ENCODE measurements at places on chromosomes 1 and 21. TPM values are rescaled to one million over a fixed set of nuclear protein-coding genes. Genes with fewer than 3 reads are reported as not detected.

The FOXD2 gene
- total RNA-seq = not detected

GRCh38 chr1:209755926-209756614 is at the start of gene TRAF3IP3:
Gene TRAF3IP3 (plus strand): TSS chr1:209756053. CDS start chr1:209760040, 3,987 bp downstream.
- DNase-seq = no peak
- no peaks in the 10 kb centered on the region for H3K27me3 ChIP-seq
- H3K27ac ChIP-seq = no peak within 1 kb of the TSS

The IRF6 gene
- total RNA-seq = 0.31 TPM

- peaks cover 24% of the 10 kb centered on the region for H3K27me3 ChIP-seq
- no peaks in the 10 kb centered on the region for H3K4me1 ChIP-seq
- H3K27ac ChIP-seq = no peak overlapping the region
- no peak overlapping the region for H3K4me3 ChIP-seq
These were observed 377.4 kb downstream of the RRAGC start for GRCh38 chr1:38481871-38482826.

DNA sequence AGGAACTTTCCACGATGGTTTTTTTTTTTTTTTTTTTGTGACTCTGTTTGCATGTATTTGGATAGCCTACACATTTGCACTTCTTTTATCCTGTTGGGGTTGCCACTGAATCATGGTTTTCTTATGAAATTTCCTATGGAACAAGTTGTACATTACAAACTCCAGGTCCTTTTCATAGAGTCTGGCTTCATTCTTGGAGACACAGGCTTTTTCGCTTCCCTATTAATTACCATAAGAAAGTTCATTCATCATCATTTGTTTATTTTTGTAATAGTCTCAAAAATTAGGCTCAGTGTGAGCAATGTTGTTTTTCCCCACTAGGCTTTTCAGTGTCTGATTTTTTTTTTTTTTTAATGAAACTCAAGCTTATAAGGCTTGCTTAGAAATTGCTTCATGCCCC is 179.4 kb downstream of the FMN2 start:
- no peaks in the 10 kb centered on the region for H3K36me3 ChIP-seq
- H3K4me3 ChIP-seq = no peak overlapping the region
- H3K4me1 ChIP-seq = no peaks in the 10 kb centered on the region
- no peak for DNase-seq
- no peak overlapping the region for H3K27ac ChIP-seq
- no peaks in the 10 kb centered on the region for H3K27me3 ChIP-seq

The PGLYRP4 gene
- total RNA-seq = not detected

DNA sequence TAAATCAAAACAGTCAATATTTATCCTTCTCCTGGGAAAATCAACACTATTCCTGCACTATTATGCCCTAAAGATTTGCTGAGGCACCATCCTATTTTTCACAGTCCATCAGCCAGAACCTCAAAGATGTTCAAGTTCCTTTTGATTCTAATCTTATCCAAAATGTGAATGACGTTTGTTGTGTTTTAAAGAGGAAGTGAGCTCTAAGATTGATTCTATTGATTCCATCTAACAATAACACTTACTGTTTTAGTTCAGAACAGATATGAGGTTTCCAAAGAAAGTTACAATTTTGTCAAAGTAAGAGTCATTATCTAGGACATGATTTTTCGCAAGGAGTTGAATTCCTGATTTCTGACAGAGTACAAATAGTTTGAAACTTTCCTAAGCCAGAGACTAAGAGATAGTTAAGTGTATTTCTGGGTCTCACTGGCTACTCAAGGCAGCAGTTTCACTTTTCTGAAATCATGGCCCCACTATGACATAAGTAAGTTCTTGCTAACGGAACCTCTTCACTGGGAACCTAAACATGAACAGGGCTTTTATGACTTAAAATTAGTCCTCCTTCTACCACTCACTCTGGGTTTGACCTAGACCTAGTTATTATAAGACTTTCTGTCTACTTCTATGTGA is 84.7 kb downstream of the LHX9 start:
- no peak for DNase-seq
- no peaks in the 10 kb centered on the region for H3K36me3 ChIP-seq
- H3K27me3 ChIP-seq = no peaks in the 10 kb centered on the region
- H3K4me1 ChIP-seq = no peaks in the 10 kb centered on the region
- no peak overlapping the region for H3K4me3 ChIP-seq

GRCh38 chr1:209802117-209802779 is 3.7 kb downstream of the IRF6 start:
- H3K27ac ChIP-seq = no peak overlapping the region
- peaks cover 11% of the 10 kb centered on the region for H3K27me3 ChIP-seq
- H3K4me1 ChIP-seq = peaks cover 11% of the 10 kb centered on the region

The SH2D5 gene
- total RNA-seq = not detected

The LORICRIN gene
- not detected for total RNA-seq

The IL10 gene
- total RNA-seq = 0.33 TPM

GRCh38 chr1:206419783-206420182 is 50.5 kb upstream of the IKBKE start:
- no peaks in the 10 kb centered on the region for H3K4me1 ChIP-seq
- H3K27me3 ChIP-seq = no peaks in the 10 kb centered on the region
- H3K36me3 ChIP-seq = peaks cover 2% of the 10 kb centered on the region
- no peak for DNase-seq

The SCAF4 gene
- total RNA-seq = 9.0 TPM

The FAM151A gene
- total RNA-seq = not detected

DNA sequence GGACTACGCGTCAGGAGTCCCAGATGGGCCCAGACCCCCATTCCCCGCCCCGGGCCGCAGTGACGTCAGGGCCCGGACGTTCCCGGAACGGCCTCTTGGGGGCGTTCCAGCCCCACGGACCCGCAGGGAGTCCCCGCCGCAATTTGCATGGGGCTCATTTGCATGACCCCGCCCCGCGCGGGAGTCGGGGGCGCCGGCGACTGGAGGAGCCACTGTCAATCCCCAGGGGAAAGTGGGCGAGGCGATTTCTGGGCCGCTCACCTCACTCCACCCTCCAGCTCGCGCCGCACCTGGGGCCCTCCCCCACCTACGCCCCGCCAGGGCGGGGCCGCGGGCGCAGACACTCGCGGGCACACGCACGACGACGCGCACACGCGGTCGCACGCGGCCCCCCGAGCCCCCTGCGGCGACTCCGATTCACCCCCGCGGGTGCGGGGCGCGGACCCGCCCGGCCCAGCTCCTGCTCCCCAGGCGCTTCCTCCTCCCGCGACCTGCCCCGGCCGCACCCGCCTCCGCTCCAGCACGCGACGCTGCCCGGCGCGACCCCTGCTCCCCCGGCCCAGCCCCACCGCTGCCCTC is 13.2 kb downstream of the AGRN start:
- H3K27me3 ChIP-seq = peaks cover 35% of the 10 kb centered on the region
- H3K27ac ChIP-seq = no peak overlapping the region
- H3K4me1 ChIP-seq = peaks cover 5% of the 10 kb centered on the region
- peak; percentile 75 for DNase-seq

The SLC9C2 gene
- not detected for total RNA-seq

DNA sequence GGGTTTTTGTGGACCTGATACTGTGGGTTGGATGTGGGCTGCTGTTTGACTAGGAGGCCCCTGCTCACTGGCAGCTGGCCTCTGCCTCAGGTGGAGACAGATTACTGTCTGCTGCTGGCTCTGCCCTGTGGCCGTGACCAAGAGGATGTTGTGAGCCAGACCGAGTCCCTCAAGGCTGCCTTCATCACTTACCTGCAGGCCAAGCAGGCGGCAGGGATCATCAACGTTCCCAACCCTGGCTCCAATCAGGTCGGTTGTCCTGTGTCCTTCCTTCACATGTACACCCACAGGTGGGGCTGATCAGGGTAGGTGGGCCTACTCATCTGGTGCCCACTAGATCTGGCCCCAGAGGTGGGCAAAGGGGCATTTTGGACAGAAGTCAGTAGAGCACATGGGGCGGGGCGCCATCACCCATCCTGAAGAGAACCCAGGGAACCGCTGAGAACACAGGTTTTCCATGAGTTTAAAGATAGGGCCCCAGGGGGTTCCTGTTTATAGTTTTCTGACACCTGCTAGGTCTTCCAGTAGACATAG is 37.2 kb downstream of the ZBTB17 start:
- H3K27me3 ChIP-seq = no peaks in the 10 kb centered on the region
- DNase-seq = no peak
- no peak overlapping the region for H3K4me3 ChIP-seq
- H3K4me1 ChIP-seq = peaks cover 8% of the 10 kb centered on the region

- H3K27me3 ChIP-seq = no peaks in the 10 kb centered on the region
- H3K27ac ChIP-seq = no peak within 1 kb of the TSS
- no peak within 1 kb of the TSS for H3K4me3 ChIP-seq
- DNase-seq = no peak
- peaks cover 6% of the 10 kb centered on the region for H3K4me1 ChIP-seq
These were observed at the start of gene OVAAL for GRCh38 chr1:180558664-180559063. Gene OVAAL (plus strand): TSS chr1:180558964.

GRCh38 chr1:152707860-152708259 is at the start of gene LCE4A:
Gene LCE4A (plus strand): TSS chr1:152708160. CDS start chr1:152709076, 916 bp downstream.
- H3K4me1 ChIP-seq = no peaks in the 10 kb centered on the region
- H3K27me3 ChIP-seq = no peaks in the 10 kb centered on the region
- H3K27ac ChIP-seq = no peak within 1 kb of the TSS
- no peaks in the 10 kb centered on the region for H3K36me3 ChIP-seq
- no peak for DNase-seq

- no peak overlapping the region for H3K4me3 ChIP-seq
- H3K27ac ChIP-seq = no peak overlapping the region
- DNase-seq = no peak
- no peaks in the 10 kb centered on the region for H3K27me3 ChIP-seq
- no peaks in the 10 kb centered on the region for H3K4me1 ChIP-seq
These were observed 75.5 kb downstream of the NPHP4 start for GRCh38 chr1:5916572-5917280.

DNA sequence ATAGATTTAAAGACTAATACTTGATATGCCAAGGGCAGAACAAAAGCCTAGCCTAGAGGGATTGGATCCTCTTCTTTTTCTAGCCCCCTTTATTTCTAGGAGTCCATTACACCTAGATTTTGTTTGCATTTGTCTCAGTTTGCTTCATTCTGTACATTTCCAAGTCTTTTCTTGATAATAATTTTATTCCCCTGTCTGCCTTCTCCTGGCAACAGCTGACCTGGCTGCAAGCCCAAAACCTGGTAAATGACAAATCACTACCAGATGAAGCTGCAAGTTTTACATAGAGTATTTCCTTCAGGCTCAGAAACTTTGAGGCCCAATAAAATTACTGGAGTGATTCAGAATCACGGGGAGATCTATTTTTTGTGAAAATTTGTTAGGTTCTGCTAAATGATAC is 36.5 kb upstream of the LHX8 start:
- DNase-seq = no peak
- no peak overlapping the region for H3K27ac ChIP-seq
- H3K36me3 ChIP-seq = no peaks in the 10 kb centered on the region
- H3K4me1 ChIP-seq = no peaks in the 10 kb centered on the region

The NECTIN4 gene
- total RNA-seq = not detected

DNA sequence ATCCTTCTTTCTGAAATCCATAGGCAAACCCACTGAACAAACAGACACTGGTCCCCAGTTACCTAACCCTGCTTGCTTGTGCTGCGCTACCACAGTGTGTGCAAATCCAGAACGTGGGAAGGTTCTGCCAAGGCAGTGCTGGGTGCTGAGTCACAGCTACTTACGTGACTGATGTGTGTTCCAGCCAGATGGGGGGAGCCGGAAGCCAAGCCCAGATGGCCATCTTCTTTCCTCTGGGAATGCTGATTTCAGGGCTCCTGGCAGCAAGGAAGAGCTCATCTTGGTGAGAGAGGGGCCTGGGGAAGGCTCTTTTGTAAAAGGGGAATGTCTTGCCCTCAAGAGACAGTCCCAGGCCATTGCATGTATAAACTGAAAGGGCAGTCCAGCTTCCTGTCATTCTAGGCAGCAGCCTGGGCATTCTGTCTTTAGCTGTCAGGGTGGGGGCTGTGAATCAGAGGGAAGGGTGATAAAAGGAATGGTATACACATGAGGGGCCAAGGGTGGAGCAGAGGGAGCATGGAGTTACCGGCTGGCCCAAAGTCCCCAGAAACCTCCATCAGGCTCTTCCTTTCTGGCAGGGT is 54.1 kb downstream of the CD46 start:
- peaks cover 74% of the 10 kb centered on the region for H3K4me1 ChIP-seq
- peaks cover 8% of the 10 kb centered on the region for H3K36me3 ChIP-seq
- H3K4me3 ChIP-seq = peak overlapping the region; percentile 16
- peak overlapping the region; percentile 100 for H3K27ac ChIP-seq
- H3K27me3 ChIP-seq = no peaks in the 10 kb centered on the region

DNA sequence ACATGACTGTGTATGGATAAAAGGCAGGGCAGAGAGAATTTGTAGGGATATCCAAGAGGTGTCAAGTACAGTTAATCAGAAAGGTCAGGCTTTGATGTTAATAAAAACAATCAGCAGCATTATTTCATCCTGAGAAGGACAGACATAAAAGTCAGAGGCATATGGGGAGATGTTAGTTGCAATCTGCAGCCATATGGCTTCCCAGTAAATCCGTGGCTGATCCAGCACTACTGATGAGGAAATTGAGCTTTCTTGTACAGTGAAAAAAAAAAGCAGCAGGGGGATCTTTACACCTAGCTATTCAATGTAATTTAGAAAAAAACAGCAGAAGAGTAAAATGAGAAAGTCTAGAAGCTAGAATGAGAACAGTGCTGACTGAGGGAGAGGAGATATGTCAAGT is 2.2 kb upstream of the SPRR1B start:
- H3K4me1 ChIP-seq = no peaks in the 10 kb centered on the region
- no peak overlapping the region for H3K4me3 ChIP-seq
- H3K27ac ChIP-seq = no peak overlapping the region
- H3K27me3 ChIP-seq = no peaks in the 10 kb centered on the region
- no peak for DNase-seq

The CSMD2 gene
- total RNA-seq = 0.09 TPM

GRCh38 chr1:199508653-199509052 is 518.9 kb upstream of the NR5A2 start:
- H3K36me3 ChIP-seq = no peaks in the 10 kb centered on the region
- no peaks in the 10 kb centered on the region for H3K27me3 ChIP-seq
- H3K27ac ChIP-seq = no peak overlapping the region

DNA sequence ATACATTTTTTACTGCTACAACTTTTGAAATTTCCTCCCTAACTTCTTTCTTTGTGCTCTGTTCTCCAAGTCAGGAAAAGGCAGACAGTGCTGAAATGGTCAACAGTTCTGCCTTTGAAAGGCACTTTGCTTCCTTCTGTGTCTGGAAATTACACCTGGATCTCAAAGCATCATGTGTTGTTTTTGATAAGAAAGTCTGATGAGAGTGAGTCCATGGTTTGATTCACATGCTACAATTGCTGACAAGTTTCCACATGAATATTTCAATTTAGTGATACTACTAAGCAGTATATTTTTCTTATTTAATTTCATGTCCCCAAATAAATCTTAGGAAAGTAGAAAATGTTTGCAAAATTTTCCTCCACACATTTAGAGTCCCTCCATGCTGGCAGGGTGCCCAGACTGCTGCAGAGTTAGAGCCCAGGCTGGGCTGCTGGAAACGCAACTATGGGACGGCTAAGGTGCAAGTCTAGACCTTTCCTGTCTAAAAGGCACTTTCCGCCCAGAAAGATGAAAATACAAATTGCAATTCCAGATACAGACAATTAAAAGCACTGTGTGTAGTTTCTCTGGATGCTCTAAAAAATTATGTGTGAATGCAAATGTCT is 96.6 kb upstream of the RUNX1 start:
- no peak for DNase-seq
- no peaks in the 10 kb centered on the region for H3K4me1 ChIP-seq
- H3K36me3 ChIP-seq = no peaks in the 10 kb centered on the region
- no peaks in the 10 kb centered on the region for H3K27me3 ChIP-seq

The RIMKLA gene
- total RNA-seq = 0.92 TPM

GRCh38 chr1:58783090-58783992 is 506 bp downstream of the JUN start:
- no peaks in the 10 kb centered on the region for H3K36me3 ChIP-seq
- H3K27me3 ChIP-seq = no peaks in the 10 kb centered on the region
- H3K4me3 ChIP-seq = peak overlapping the region; percentile 94

- DNase-seq = no peak
- H3K4me3 ChIP-seq = no peak overlapping the region
- H3K4me1 ChIP-seq = no peaks in the 10 kb centered on the region
- H3K36me3 ChIP-seq = no peaks in the 10 kb centered on the region
- no peaks in the 10 kb centered on the region for H3K27me3 ChIP-seq
- no peak overlapping the region for H3K27ac ChIP-seq
These were observed 178.7 kb downstream of the DNM3 start for GRCh38 chr1:172019976-172020375.

The B4GALT3 gene
- total RNA-seq = 47.7 TPM

All from gastrocnemius medialis (tissue), 4 donors.